Neuronal stem cell (in vitro differentiated cells): ENCODE measurements at places on chromosomes 5 and 9.

DNA sequence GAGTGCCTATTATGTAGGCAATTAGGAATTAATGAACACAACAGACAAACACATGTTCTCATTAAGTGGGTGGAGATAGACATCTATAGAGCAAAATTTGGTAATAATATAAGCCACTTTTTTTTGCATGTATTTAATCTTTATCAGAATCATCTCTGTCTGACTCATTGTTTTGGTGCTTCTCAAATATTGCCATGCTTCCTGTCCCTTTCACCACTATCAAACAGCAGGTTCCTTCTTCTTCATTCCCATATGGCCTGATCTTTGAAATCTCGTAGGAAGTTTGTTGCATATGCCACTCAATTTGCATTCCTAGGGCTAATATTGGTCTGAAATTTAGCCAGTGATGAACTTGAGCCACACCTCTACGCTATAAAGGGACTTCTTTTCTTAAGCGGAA lies 128.9 kb upstream of the SPEF2 start:
- no peak for DNase-seq

- peak; percentile 6 for DNase-seq
Observed at GRCh38 chr5:157312492-157312891, 46.6 kb downstream of the CYFIP2 start.

- DNase-seq = no peak
Observed at GRCh38 chr9:93697352-93698139, 121.2 kb downstream of the PHF2 start.

- DNase-seq = no peak
Observed at GRCh38 chr9:136526625-136527066, 19.2 kb downstream of the NOTCH1 start.

DNA sequence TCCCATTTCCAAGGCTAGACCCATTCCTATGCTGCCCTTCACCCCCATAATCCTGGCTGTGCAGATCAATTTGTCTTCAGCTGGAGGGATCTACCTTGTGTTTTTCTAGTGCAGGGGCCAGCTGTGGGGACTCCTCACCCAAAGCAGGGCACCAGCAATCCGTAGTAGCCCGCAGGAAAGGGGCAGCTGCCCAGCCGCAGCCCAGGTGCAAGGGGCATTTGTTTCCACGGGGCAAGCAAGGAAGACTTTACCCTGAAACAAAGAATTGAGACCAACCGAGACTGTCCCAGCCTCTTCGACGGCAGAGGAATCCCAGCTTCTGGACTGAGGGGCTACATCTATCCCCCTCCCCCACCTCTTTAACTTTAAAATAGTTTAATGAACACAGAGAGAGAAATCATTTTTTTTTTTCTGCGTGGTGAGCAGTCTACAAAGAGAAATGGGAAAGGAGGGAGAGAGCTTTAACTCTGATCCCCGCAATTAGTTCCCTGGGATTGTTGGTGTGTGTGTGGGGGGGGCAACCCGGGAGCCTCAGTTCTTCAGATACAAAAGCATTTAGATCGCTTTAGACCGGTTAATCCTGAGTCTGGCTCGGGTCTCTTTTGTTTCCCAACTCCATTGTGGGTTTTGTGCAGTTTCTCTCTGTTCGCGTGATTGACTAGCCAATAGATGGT lies 10.6 kb upstream of the LHX2 start:
- DNase-seq = peak; percentile 90

DNA sequence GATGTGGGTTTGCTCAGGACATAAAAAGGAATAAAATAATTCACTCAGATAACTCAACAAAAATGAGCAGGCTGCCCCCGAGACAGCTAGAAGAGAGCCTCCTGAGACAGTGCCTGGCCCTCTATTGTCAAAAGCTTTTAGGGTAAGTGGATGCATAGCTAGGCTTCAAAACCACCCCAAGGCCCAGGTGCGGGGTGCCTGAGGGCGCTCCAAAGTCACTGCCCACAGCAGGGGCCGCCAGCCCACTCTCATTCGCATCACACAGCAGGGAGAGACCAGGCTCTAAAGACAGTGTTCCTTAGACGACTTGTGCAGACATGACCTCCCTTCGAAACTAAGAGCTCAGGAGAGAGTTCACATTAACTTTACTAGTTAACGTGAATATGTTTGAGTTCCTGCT lies 271.5 kb downstream of the FSTL4 start:
- no peak for DNase-seq

DNA sequence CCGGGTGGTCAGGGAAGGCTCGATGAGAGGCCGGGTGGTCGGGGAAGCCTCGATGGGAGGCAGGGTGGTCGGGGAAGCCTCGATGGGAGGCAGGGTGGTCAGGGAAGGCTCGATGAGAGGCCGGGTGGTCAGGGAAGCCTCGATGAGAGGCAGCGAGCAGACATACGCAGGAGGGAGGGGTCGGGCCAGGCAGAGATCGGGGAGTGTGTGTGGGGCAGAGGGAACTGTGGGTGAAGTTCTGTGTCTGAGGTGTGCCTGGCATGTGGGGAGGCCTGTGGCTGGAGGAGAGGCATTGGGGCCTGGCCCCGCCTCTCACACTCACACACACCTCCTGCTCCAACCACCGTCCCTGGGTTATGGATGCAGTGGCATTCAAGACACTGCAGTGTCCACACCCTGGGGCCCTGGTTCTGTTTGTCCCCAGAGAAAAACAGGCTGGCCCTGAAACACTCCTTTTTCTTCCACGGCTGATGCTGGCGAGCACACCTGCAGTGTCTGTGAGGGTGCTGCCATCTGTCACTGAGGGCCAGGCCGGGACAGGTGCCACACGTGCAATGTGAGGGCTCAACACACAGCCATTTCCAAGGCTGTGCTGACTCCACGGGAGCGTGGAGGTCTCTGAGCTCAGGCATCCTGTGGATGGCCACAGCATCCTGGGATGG lies 6.5 kb upstream of the PLEKHG4B start:
- no peak for DNase-seq

DNA sequence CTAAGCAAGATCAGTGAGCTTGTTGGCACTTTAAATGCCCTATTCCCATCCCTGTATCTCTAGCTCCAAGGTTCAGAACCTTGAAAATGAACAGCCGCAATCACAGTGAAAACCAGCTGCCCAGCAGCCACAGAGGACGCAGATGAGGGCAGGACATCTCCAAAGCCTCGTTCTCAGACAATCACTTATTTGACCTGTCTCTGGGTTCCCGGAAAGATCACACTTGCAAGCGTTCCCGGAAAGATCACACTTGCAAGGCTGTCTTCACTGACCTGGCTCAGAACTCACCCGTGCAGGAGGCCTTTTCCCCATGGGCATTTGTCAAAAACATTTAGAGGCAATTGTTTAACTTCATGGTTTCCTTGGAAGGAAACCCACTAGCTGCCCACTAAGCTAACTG lies 25.7 kb downstream of the IPPK start:
- DNase-seq = no peak

GRCh38 chr5:9329125-9329524 lies 216.8 kb downstream of the SEMA5A start:
- DNase-seq = no peak

DNA sequence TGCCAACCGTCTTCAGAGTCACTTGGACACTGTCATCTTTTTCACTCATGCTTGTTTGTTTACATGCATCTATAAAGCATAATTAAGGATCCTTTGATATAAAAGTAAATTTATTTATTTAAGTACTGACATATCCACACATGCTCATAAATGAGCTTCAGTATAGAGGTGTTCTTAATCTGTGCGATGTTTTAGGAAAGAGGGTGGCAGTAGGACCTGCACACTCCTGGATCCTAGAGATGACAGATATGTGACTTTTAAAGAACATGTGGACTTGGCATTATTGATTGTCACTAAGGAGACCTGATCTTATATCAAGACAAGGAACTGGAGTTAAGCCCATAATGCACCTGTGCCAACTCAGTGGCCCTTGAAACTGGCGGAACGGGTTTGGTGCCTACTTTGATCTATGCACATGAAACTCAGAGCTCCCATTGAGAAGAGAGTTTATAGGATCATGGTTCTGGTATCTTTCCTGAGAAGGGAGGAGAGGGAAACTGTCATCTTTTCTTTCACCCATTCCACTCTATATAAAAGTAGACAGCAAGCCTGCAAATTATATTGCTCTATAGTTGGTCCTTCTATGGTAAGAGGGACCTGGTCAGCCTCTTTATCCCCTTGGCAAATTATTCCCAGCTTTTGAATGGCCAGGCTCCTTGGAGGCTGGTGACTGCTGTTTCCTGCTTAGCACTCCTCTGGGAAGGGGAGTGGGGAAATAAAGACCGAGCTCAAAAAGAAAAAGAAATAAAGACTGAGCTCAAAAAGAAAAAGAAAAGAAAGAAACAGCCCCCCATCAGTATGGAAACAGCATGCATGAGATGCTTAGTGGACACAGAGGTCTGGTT lies 57.8 kb upstream of the LIFR start:
- DNase-seq = no peak

DNA sequence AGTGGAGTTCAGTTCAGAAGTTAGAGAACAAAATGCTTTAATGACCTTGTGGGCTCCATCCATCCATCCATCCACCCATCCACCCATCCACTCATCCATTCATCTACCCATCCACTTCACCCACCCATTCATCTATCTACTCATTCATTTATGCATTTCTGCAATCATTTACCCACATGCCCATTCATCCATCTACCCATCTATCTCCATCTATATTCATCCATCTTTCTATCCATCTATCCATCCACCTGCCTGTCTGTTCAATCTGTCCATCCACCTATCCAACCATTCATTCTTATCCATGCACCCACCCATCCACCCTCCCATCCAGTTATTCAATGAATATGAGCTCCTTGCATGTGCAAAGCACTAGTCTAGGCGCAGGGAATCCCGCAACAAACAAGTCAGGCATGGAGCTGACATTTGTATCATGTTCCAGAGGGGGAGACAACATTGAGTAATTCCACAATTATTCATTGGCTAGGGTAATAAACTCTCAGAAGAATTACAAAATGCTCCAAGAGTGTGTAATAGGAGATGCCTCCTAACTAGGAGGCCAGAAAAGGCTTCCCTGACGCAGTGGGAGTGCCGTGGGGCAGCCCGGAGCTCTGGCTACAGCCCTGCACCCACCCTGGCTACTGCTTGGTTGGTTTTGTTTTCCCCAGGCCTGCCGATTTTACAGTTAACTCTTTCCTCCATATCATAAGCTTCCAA lies 211.2 kb downstream of the NXNL2 start:
- DNase-seq = no peak

GRCh38 chr9:134614256-134614655 lies 27.3 kb upstream of the COL5A1 start:
- DNase-seq = no peak

DNA sequence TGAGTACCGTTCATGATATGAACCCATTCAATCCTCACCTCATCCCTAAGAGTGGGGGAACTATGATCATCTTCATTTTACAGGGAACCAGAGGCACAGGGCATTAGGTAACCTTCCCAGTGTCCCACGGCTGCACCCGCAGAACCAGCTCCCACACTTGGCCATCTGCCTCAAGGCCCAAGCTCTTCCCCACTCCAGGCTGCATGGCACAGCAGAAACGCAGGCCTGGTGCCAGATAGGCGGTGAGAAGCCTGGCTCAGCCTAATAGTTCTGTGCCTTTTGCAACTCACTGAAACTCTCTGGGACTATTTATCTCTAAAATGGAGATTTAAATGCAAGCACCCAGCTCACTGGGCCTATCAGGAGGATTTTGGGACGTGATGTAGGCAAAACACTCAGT lies 90.8 kb upstream of the ZNF618 start:
- no peak for DNase-seq

GRCh38 chr5:107289030-107289714 lies 381.6 kb downstream of the EFNA5 start:
- no peak for DNase-seq

DNA sequence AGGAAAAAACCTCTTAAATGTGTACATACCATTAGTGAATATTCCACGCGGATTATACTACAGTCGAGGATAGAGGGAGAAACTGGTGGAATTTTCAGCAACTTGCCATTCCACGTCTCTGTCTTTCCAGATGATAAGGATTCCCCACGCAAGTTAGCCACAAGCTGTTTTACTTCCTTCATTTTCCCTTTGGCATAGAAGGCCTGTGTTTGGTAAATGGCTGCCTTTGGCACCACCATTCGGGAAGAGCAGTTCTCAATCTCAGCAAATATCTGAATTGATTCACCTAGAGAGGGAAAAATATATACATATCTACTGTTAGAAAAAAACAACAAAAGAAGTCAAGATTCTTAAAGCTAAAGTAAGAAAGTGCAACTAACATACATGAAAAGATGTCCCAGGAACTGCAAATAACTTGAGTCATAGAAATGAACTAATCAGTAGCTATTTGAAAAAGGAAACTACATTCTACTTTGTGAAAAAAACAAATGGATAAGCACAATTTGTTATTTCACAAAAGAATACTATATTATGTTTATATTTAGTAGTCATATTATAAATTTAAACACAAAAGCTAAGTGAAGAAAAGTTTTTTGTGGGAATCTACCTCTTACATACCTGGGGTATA lies 8.1 kb downstream of the ARRDC3 start:
- no peak for DNase-seq
